Ascending aorta (tissue), 2 donors: ENCODE measurements at places on chromosomes 2 and 18. TPM values are rescaled to one million over a fixed set of nuclear protein-coding genes. Genes with fewer than 3 reads are reported as not detected.
A peak's percentile ranks its signal among the peaks of the same experiment; 100 is the strongest.

DNA sequence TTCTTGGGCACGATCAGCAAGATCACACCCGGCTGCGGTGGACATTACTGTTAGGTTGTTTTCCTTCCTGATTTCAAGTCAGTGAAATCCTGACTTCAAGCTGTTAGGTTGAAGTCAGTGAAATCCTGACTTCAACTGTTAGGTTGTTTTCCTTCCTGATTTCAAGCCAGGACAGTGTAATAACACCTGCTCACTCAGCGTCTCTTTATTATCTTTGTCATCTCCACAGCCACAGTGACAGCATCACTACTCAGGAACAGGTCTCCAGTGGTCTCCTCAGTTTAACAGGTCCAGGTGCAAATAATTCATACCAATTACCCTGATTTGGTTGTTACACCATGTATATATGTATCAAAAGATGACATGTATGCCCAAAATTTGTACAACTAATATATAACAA is 208.1 kb upstream of the REG3G start:
- no peak overlapping the region for H3K27ac ChIP-seq
- no peak for DNase-seq
- no peaks in the 10 kb centered on the region for H3K27me3 ChIP-seq
- no peak overlapping the region for H3K4me3 ChIP-seq
- H3K36me3 ChIP-seq = no peaks in the 10 kb centered on the region
- no peaks in the 10 kb centered on the region for H3K4me1 ChIP-seq

- H3K27ac ChIP-seq = no peak overlapping the region
- H3K4me1 ChIP-seq = no peaks in the 10 kb centered on the region
- H3K4me3 ChIP-seq = no peak overlapping the region
- no peaks in the 10 kb centered on the region for H3K27me3 ChIP-seq
- no peak for DNase-seq
These were observed 183.7 kb upstream of the COPS8 start for GRCh38 chr2:236901956-236902355.

DNA sequence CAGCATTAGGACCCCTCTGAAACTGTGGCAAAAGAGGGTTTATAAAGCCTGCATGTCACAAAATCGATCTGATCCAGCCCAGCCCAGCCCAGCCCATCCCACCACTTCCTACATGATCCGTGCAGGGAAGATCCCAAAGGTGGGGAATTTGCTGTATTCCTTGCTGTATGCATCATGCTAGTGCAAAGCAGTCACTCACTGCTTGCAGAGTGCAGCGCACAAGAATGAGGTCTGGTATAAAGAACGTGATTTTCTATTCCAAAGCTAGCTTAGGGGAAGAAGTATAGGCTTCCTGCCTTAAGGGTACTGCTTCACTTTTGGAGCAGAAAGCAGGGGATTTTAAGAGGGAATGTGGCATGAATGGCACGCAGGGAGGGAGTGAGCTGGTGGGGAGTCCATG is 18.9 kb upstream of the SERPINB11 start:
- H3K27me3 ChIP-seq = no peaks in the 10 kb centered on the region
- H3K27ac ChIP-seq = no peak overlapping the region
- DNase-seq = no peak
- H3K4me3 ChIP-seq = no peak overlapping the region
- no peaks in the 10 kb centered on the region for H3K4me1 ChIP-seq

- DNase-seq = no peak
- H3K27me3 ChIP-seq = no peaks in the 10 kb centered on the region
- peaks cover 1% of the 10 kb centered on the region for H3K4me1 ChIP-seq
- H3K4me3 ChIP-seq = no peak overlapping the region
- no peak overlapping the region for H3K27ac ChIP-seq
These were observed 5.8 kb upstream of the SFTPB start for GRCh38 chr2:85673716-85674375.

DNA sequence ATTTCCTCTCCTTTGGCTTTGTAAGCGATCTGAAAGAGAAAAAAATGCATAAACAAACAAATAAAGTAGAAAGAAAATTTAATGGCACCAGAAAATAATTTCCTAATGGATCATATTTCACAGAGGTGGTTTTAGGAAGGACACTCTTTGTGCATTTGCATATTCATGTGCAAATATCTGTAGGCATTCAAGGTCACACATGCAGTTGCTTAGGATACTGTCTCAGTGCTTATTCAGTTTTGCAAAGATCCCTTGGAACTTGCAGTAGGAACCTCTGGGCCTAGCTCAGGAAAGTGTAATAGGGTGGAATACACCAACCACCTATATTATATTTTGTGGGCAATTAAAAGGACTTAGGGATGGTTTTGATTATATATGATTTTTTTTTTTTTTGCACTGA is 54.3 kb downstream of the NEB start:
- no peaks in the 10 kb centered on the region for H3K36me3 ChIP-seq
- H3K4me1 ChIP-seq = no peaks in the 10 kb centered on the region
- no peak overlapping the region for H3K27ac ChIP-seq
- no peaks in the 10 kb centered on the region for H3K27me3 ChIP-seq

DNA sequence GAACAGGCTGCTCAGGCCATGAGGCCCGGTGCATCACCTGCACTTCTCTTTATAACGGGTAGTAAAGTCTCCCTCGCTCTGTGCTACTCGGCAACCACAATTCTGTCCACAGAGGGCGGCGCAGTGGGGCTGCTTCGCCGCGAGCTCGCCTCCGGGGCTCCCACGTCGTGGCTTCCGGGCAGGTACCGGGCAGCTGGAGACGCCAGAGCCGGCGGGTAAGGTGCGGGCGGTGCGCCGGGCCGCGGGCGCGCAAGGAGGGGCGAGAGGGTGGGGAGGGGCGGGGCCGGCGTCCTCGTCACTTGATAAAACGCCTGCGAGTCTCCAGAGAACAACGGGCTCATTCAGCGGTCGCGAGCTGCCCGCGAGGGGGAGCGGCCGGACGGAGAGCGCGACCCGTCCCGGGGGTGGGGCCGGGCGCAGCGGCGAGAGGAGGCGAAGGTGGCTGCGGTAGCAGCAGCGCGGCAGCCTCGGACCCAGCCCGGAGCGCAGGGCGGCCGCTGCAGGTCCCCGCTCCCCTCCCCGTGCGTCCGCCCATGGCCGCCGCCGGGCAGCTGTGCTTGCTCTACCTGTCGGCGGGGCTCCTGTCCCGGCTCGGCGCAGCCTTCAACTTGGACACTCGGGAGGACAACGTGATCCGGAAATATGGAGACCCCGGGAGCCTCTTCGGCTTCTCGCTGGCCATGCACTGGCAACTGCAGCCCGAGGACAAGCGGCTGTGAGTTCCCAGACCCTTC is at the start of gene ITGA6:
TSS of gene ITGA6 (plus strand) at position 331 of the 734 bp plus-strand sequence.
- DNase-seq = no peak
- H3K36me3 ChIP-seq = no peaks in the 10 kb centered on the region
- H3K4me1 ChIP-seq = peaks cover 5% of the 10 kb centered on the region
- H3K27me3 ChIP-seq = no peaks in the 10 kb centered on the region

- no peak for DNase-seq
- no peak overlapping the region for H3K4me3 ChIP-seq
- H3K27ac ChIP-seq = no peak overlapping the region
These were observed 322.3 kb upstream of the VWC2L start for GRCh38 chr2:214088536-214088935.

GRCh38 chr2:158825021-158825420 is 29.9 kb downstream of the DAPL1 start:
- H3K27ac ChIP-seq = no peak overlapping the region
- DNase-seq = no peak

DNA sequence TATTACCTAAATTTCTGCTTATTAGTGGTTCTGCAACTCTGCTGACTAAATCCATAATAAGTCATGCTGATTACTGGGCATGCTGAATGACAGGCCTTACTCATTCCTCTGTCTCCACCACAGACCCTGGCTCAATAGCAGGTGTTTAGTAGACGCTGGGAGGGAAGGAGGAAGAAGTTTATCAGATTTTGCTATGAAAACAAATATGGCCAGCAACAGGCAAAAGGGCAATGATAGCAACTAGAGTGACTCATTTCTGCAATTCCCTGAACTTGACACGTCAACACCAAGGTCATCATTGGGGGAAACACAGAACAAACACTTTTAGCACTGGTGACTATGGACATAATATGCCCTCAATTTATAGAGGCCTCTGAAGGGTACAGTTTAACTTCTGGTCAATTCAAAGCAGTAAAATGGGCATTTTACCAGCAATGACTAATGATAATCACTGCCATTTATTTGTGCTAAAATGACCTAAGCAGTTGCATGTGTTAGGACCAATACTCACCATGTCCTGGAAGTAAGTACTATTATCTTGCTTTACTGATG is 35.2 kb downstream of the TMEM163 start:
- H3K36me3 ChIP-seq = no peaks in the 10 kb centered on the region
- no peaks in the 10 kb centered on the region for H3K4me1 ChIP-seq

- H3K36me3 ChIP-seq = no peaks in the 10 kb centered on the region
- H3K4me3 ChIP-seq = no peak overlapping the region
- DNase-seq = no peak
- no peaks in the 10 kb centered on the region for H3K27me3 ChIP-seq
- H3K27ac ChIP-seq = no peak overlapping the region
These were observed 36.7 kb downstream of the TRABD2A start for GRCh38 chr2:84844141-84844540.

- no peak overlapping the region for H3K27ac ChIP-seq
- H3K27me3 ChIP-seq = no peaks in the 10 kb centered on the region
- no peak for DNase-seq
- no peak overlapping the region for H3K4me3 ChIP-seq
- no peaks in the 10 kb centered on the region for H3K36me3 ChIP-seq
- H3K4me1 ChIP-seq = no peaks in the 10 kb centered on the region
These were observed 171.8 kb downstream of the ASXL3 start for GRCh38 chr18:33749834-33750233.

GRCh38 chr18:74498712-74499627 is 2.8 kb downstream of the CNDP2 start:
- DNase-seq = no peak
- H3K4me1 ChIP-seq = no peaks in the 10 kb centered on the region
- H3K27me3 ChIP-seq = no peaks in the 10 kb centered on the region
- H3K4me3 ChIP-seq = no peak overlapping the region
- H3K36me3 ChIP-seq = peaks cover 33% of the 10 kb centered on the region
- H3K27ac ChIP-seq = no peak overlapping the region

DNA sequence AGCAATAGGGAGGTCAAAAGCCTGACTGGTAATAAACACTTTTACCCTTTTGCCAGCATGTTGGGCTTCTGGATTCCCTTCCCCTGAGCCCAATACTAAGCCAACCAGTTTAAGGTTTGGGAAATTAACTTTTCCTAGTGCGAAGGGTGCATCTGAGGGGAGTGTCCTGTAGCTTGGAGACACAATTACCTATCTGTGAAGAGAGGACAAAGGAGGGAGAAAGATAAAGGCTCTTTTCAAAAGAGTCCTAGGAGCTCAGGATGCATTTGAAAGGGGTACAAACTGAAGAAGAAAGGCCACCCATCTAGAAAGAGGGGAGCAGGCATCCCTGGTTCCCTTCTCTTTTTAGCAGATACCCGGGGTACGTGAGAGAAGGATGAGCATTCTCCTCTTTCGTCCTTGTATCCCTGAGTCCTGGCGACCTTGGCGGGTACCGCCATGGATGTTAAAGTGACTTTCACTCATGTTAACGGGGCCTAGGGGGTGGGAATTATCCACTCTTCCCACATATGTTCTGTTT is 25.1 kb downstream of the C18orf54 start:
- no peak overlapping the region for H3K27ac ChIP-seq
- no peaks in the 10 kb centered on the region for H3K27me3 ChIP-seq
- H3K4me3 ChIP-seq = no peak overlapping the region
- H3K36me3 ChIP-seq = no peaks in the 10 kb centered on the region

DNA sequence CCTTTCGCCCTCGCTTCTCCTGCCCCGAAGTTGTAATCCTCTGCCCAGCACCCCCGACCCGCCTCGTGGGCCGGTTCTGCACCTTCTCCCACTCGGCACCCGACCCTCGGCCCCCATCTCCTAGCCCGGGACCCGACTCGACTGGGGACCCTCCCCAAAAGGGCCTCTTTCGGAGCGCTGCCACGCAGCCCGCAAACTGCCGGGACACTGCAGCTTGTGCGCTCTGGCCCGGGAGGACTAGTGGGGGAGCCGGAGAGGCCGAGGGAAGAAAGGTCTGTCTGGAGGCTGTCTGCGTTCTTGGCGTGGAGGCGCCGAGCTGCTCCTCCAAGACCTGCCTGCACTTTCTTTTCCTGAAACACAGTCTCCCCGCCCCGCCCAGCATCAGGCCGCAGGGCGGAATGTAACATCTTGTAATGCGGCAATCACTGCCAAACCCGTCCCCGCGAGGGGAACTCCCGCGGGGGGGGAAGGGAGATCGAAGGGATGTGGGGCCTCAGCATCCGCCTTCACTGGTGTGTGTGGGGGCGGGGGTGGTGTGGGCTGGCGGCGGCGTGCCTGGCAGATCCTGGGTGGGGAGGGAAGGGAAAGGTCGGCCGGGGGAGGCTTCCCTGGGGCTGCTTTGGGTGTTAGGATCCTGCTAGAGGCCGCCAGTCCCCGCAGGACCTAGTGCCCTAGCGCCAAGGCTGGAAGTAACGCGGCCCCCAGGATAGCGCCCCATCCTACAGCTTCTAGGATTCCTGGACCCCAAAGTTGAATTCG is 7.4 kb downstream of the DLX2 start:
- peaks cover 66% of the 10 kb centered on the region for H3K27me3 ChIP-seq
- H3K36me3 ChIP-seq = no peaks in the 10 kb centered on the region
- peak overlapping the region; percentile 67 for H3K4me3 ChIP-seq
- H3K27ac ChIP-seq = no peak overlapping the region
- DNase-seq = no peak
- peaks cover 30% of the 10 kb centered on the region for H3K4me1 ChIP-seq

GRCh38 chr2:236551471-236552211 is 18.0 kb upstream of the ACKR3 start:
- DNase-seq = no peak
- no peak overlapping the region for H3K4me3 ChIP-seq
- no peaks in the 10 kb centered on the region for H3K36me3 ChIP-seq
- H3K27me3 ChIP-seq = no peaks in the 10 kb centered on the region
- no peak overlapping the region for H3K27ac ChIP-seq

DNA sequence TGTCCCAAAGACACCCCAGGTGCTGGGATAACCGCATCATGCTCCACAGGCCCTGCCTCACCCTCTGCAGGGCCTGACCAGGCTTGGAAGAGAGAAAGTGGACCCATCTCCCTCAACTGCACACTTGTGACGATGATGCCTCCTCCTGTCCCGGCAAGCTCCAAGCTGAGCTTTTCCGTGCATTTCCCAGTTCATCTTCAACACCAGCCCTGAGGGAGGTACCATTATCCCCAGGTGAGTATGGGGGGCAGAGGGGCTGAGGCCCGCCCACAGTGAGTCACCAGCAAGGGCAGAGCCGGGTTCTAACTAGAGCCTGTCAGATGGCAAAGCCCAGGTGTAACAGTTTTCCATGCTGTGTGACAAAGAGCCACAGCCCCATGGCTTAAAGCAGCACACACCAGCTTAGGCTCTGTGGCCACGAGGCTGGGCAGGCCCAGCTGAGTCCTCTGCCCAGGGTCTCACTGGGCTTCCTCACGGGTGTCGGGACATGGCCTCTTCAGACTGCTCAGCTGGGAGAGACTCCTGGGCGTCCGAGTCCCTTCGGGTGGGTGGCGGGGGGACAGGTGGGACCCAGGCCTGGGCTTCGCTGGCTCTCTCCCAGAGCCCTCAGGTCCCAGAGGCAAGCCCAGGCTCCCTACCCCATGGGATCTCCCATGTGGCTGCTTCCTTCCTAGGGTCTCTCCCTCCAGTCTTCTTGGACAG is 108.4 kb upstream of the OTOS start:
- peaks cover 22% of the 10 kb centered on the region for H3K4me1 ChIP-seq
- DNase-seq = no peak
- H3K36me3 ChIP-seq = no peaks in the 10 kb centered on the region
- no peak overlapping the region for H3K27ac ChIP-seq

IL1B gene
- not detected for total RNA-seq

ASB18 gene
- total RNA-seq = not detected

PAIP2B gene
- 0.32 TPM for total RNA-seq

PIEZO2 gene
- 3.1 TPM for total RNA-seq

SULT6B1 gene
- not detected for total RNA-seq
